ENCODE measurements at places on chromosomes 16 and 17. TPM values are rescaled to one million over a fixed set of nuclear protein-coding genes. Genes with fewer than 3 reads are reported as not detected.
A peak's percentile ranks its signal among the peaks of the same experiment; 100 is the strongest.

- no peak for DNase-seq
These were observed 71.3 kb downstream of the SREBF1 start for GRCh38 chr17:17765359-17766076.

GRCh38 chr17:40909351-40909750 is 24.3 kb upstream of the KRT20 start:
- peak; percentile 59 for DNase-seq

DNA sequence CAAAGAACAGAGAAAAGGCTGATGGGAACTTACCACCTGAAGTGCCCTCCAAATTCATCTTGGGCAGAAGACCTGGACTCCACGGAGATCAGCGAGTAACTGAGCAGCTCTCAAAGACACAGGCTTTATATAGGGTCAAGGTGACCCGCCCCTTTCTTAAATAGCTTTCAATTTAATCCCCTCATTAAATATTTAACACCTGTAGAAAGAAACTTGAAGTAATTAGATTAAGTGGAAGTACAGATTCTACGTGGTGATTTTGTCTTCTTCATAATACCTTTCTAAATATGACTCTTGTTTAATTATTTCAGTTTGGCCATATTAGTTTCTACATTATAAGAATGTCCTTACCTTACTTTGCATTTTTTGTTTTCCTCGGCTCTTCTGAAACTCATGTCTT is at the start of gene DUXB:
TSS of gene DUXB (minus strand) at position 101 of the 400 bp plus-strand sequence. CDS start at position 58, 43 bp downstream.
- DNase-seq = no peak

DNA sequence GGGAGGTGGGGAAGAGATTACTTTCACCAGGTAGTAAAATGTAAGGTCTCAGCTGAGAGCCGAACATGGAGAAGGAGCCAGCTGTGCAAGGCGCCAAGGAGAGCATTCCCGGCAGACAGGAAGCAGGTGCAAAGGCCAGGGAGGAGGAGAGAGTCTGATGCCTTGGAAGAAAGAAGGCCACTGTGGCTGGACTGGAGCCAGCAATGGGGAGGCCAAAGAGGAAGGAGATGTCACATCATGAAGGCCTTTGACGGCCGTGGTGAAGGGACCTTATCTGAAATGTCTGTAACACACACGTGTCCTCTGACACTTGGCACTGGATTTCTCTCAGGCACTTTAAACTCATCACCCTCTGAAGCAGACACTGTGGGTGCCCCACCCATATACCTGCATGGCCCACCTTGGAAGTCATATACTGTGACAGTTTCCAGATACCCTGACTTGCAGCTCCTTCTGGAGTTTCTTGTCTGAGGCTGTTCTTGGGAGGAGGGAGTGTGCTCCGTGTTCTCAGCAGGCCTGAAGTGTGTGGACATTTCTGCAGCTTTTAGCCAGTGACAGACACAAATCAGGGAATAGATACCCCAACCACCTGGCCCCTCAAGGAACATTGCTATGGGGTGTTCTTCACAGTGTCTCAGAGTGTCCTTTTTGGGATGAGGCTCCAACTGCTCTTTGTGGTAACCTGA is 1.9 kb upstream of the SLC5A2 start:
- DNase-seq = no peak

- no peak for DNase-seq
These were observed 13.8 kb upstream of the ABCC3 start for GRCh38 chr17:50620858-50621257.

DNA sequence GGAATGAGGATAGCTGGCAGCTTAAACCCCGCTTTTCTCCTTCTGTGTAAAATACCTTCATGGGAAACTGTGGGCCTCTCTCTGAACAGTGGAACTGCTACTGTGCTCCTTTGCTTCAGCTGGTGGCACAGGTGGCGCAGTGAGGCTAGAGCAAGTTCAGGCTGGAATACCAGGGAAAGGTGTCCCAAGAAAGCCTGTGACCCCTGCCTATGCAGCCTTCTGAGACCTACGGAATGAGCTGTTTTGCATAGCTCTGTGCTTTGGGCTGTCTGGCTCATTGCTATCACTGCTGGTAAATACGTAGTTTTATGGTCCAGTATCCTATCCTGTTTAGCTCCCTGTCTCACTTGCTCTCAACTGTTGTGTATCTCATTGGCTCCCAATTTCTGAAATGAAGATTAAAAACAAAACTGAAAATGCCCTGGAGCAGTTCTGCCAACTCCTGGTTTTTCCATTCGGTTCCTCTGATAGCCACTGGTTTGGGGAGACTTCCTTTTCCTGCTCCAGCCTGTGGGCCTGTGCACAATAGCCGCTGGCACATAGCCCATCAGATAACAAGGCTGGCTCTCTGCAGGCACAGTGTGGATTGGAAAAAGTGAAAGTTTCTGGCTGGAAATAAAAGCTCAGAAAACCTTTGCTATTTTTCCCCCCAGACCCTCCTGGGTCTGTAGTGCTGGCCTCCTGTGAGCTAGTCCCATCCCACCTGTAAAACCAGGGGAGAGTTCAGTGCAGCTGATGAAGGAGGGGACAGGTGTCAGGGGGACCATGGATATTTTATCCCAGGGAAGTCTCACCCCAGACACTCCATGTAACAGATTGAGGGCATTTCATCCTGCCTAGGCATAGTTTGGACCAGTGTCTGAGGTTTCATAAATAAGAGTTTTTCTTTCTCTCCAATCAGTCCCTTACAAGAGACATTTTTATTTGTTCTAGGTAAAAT is 24.0 kb downstream of the LIMD2 start:
- DNase-seq = no peak

DNA sequence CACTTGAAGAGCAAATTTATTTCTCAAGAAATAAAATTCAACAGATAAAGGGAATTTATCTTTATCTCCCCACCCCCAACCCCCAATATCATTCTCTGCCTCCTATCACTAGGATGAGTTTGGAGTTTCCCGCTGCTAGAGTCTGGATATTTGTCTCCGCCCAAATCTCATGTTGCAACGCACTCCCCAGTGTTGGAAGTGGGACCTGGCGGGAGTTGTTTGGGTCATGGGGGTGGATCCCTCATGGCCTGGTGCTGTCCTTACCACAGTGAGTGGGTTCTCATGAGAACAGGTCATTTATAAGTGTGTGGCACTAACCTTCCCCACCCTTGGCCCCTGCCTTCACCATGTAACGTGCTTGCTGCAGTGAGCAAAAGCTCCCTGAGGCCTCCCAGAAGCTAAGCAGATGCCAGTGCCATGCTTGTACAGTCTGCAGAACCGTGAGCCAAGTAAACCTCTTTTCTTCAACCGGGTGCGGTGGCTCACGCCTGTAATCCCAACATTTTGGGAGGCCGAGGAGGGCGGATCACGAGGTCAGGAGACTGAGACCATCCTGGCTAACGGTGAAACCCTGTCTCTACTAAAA is 6.5 kb downstream of the CEP20 start:
- DNase-seq = no peak

DNA sequence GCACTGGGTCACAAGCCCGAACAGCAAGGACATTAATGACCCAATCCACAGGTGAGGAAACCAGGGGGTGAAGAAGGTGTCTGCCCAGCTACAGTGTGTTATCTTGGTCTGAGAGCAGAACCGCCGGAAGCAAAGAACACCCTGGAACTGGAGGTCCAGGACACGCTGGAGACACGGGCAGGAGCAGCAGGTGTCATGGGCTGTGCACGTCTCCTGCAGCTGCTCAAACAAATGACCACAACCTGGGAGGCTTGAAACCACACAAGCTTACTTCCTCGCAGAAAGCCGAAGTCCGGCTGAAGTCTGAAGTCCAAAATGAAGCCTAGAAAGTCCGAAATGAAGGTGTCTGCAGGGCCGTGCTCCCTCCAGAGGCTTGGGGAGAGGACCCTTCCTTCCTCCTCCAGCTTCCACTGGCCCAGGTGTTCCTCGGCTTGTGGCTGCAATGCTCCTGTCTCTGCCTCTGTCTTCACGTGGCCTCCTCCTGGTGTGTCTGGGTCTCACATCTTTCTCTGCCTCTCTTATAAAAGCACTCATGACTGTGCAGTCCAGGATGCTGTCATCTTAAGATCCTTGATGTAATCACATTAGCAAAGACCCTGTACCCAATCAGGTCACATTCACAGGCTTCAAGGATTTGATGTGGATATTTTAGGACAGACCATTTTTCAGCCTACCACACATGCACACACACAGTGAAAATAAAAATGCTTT is 351.2 kb downstream of the C16orf95 start:
- DNase-seq = no peak

DNA sequence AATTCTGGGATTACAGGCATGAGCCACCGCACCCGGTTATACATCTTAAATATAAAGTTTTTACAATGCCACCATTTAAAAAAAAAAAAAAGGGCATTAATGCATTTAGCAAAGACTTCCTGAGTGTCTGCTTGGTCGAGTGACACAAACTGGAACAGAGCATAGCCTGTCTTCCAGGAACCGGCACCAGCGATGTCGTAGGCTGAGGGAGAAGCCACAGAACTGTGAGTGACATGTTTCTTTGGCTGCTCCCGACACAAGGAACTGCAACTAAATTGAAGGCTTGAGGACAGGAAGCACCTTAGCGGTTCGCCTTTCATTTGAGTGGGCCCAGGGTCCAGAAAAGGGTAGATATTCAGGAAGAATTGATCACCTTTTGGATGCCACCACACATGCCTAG is 717.8 kb downstream of the MAF start:
- DNase-seq = no peak

DNA sequence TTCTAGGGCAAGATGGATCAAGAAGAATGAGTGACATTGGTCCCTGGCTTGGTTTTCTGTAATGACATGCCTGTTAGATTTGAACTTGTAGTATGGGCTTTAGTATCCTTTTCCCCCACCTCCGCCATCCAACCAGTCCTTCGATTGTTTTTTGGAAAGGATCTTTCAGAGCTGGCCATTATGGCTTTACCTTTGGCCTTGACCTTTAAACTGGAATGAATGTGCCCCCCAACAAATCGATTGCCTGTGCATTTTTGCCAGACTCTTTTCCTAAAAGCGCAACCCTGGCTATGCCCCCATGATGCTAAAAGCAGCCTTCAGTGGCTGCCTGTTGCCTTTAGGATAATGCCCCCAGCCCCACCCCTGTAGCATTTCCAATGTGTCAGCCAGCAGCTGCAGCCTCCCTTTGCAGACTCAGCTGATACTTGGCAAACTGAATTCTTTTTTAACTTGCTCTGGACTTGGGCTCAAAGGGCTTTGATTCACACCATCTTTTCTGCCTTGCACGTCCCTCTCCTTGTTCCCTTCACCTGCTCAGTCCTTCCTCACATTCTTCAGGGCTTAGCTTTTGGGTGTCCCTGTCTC is 4.0 kb downstream of the GPRC5C start:
- DNase-seq = no peak

DNA sequence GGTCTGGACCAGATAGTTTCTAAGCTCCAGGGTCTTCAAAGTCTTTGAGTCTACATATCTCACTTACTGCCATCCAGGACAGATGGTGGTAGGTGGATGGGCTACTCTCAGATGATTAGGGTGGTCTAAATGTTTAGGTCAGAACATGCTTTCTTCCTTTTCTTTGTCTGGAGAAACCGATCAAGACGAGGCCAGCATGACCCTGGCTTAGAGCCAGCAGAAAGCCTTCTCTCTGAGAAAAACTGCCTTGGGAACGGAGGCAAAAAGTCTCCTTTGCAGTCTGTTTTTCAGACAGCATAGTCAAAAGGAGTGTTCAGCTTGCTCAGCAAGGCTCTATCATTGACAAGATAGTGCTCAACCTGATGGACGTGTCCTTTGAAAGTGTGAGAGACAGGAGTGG is 48.8 kb downstream of the SPACA3 start:
- DNase-seq = no peak

GRCh38 chr16:71296584-71297340 is 7.6 kb upstream of the CMTR2 start:
- DNase-seq = no peak

DNA sequence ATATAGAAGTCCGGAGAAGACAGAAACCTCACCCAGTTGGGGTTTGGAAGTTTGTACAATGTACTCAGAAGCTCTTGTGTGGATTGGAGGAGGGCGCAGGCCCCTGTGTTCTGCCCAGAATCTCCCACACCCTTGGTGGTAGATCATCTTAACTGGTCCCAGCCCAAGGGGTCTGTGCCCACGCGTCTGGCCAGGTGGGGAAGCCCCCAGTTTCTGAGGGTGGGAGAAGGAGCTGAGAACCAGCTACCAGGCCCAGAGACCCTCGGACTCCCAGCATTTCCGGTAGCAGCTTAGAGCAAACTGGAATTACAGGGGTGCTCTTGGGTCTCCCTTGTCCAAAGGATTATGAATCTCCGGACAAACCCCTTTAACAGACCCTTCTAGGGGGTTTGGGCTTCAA is 2.3 kb upstream of the PPP1R9B start:
- no peak for DNase-seq

GRCh38 chr16:52528393-52529065 is 18.4 kb downstream of the TOX3 start:
- DNase-seq = no peak

GRCh38 chr17:82457073-82457928 is 1.2 kb upstream of the NARF start:
- DNase-seq = no peak

GRCh38 chr16:27768651-27769272 is 218.8 kb downstream of the KATNIP start:
- no peak for DNase-seq

- DNase-seq = no peak
These were observed 46.3 kb upstream of the DNAH17 start for GRCh38 chr17:78623541-78623940.

DNA sequence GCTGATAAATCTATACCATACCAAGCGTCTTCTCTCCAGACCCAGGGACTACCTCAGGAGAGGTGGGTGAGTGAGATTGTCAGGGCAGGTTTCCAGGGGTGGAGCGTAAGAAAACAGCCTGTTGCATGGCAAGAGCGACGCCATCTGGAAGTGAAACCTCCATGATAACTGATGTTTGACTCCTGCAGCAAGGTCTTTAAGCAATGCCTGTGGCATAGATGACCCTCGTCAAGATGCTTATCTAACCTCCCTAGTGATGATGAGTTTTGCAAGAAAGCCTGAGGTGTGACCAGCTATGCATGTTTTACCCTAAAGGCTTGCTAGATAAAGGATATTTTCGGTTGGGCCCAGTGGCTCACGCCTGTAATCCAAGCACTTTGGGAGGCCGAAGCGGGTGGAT is 71.6 kb downstream of the GSG1L start:
- no peak for DNase-seq

- no peak for DNase-seq
These were observed 695.9 kb upstream of the CDH8 start for GRCh38 chr16:62732092-62732491.

- no peak for DNase-seq
These were observed 406.0 kb downstream of the SEC14L1 start for GRCh38 chr17:77546772-77547241.

- no peak for DNase-seq
These were observed 65.0 kb upstream of the CACNG5 start for GRCh38 chr17:66769911-66770310.

- no peak for DNase-seq
These were observed 24.5 kb upstream of the HYDIN start for GRCh38 chr16:71254832-71255525.

LITAFD gene
- not detected for polyA plus RNA-seq

KCNG4 gene
- not detected for polyA plus RNA-seq

ZNF624 gene
- 6.3 TPM for polyA plus RNA-seq

EME2 gene
- 0.94 TPM for polyA plus RNA-seq

C16orf89 gene
- polyA plus RNA-seq = not detected

ADAP2 gene
- 5.0 TPM for polyA plus RNA-seq

OXLD1 gene
- 71.2 TPM for polyA plus RNA-seq

FNDC8 gene
- polyA plus RNA-seq = not detected
